GM13976 (cell line): ENCODE measurements at places on chromosomes 6 and 20.

GRCh38 chr6:138655828-138656227 is 117.7 kb upstream of the CCDC28A start:
- no peak for DNase-seq

GRCh38 chr20:51526106-51526470 is 16.4 kb downstream of the NFATC2 start:
- no peak for DNase-seq

DNA sequence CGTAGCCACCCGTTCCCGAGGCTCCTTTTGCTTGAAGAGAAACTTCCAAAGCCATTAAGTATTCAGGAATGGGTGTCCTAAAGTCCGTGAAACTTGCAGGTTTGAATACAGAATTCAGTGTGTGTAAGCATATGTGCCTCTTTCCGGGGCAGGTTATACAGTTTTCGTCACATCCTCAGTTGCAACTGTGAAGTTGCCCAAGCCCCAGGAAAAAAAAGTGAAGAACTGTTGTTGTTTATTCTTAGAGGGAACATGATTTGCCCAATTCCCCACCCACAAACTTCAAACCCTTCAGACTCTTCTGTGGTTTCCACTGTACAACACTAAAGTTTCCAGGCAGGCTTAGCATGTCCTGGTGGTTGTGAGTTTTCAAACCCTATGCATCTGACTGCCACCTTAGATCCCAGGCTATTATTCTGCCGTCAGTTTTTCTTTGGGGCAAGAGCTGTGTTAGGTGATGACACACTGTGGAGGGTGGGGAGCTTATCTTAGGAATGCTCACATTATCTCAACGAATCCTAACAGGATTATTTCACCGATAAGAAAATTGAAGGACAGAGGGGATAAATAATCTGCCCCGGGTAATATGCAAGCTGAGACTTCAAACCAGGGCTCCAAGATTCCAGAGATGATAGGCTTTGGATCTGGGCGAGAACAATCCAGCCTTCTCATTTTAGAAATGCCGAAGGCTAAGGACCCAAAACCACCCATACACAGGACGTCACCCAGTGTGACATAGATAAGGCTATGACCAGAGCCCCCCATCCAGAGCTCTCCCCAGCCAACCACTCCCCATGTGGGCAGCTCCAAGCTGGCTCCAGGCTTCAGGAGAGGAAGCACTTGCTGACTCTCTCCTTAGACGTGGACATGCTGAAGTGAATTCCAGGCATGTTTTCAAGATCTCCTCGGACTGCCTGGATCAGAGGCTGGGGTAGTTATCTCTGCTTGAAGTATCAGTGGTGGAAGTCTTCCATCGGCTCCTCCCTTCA is 81.7 kb upstream of the AFDN start:
- no peak for DNase-seq

DNA sequence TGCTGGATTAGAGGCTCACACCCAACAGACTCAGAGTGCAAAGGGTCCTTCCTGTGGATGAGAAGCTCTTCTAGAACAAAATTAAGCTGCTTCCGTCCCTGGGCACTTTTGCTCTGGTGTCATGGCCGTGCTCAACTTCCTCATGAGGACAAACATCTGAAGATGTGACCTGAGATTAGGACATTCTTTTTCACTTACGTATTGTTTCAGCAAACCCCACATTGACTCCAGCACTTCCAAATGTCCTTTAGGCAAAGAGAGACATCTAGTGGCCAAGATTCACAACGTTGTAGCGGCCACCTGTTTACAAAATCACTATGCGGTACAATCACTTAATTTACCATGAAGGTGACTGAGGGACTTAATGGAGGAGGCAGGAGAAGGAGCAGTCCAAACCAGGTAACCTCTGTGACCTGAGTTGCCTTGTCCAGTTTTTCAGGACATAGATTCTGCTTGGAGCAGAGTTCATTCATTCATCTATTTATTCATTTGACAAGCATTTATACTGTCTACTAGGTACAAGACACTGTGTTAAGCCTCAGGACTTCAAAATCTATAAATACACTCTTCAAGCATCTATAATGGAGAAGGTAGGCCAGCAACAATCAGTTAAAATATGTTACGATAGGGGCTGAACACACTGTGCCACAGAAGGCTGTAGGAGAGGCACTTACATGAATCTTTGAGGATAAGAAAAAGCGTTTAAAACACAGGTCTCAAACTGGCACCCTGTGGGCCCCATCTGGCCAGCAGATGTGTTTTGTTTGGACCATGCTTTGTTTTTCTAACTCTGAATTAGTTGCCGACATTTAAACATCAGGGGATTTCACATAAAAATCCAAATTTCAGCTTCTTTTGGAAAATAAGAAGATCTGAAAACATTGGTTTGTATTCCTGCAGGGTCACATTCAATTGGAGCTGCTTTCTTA is 5.6 kb upstream of the ADGRF1 start:
- peak; percentile 32 for DNase-seq

DNA sequence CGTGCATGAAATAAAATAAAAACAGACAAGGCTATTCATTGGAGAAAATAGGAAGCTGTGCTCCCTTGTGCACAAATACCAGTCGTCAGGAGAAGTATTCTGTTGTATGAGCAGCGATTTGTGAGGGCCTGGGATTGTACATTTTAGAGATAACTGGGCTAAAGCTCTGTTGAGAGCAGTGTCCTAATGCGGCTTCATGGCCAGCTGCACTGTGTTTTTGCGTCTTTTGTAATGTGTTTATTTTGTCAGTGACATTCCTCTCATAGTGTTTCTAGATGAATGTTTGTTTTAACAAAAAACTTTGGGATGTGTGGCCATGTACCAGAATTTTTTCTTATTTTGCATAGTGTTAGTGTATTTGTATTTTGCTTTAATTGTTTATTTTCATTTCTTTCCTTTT is 14.8 kb downstream of the ERMARD start:
- no peak for DNase-seq

DNA sequence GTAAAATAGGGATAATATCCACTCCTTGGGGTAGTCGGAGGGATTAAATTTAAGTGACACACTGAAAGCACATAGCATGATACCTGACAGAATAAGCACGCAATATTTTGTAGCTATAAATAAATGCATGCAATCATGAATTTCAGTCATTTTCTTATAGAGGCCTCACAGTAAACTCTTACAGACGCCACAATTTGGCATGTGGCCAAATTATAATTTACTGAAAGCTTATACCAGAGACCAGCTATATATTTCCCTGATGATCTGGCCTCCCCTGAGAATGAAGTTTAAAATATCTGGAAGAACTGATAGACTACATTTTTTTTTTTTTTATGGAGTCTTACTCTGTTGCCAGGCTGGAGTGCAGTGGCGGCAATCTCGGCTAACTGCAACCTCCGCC is 40.9 kb downstream of the QRSL1 start:
- no peak for DNase-seq

GRCh38 chr6:81890846-81891245 is 138.4 kb upstream of the TENT5A start:
- no peak for DNase-seq

GRCh38 chr6:14036911-14037310 is 80.7 kb upstream of the CD83 start:
- DNase-seq, result no peak

- no peak for DNase-seq
Observed at GRCh38 chr6:90274451-90275030, 22.1 kb downstream of the BACH2 start.

DNA sequence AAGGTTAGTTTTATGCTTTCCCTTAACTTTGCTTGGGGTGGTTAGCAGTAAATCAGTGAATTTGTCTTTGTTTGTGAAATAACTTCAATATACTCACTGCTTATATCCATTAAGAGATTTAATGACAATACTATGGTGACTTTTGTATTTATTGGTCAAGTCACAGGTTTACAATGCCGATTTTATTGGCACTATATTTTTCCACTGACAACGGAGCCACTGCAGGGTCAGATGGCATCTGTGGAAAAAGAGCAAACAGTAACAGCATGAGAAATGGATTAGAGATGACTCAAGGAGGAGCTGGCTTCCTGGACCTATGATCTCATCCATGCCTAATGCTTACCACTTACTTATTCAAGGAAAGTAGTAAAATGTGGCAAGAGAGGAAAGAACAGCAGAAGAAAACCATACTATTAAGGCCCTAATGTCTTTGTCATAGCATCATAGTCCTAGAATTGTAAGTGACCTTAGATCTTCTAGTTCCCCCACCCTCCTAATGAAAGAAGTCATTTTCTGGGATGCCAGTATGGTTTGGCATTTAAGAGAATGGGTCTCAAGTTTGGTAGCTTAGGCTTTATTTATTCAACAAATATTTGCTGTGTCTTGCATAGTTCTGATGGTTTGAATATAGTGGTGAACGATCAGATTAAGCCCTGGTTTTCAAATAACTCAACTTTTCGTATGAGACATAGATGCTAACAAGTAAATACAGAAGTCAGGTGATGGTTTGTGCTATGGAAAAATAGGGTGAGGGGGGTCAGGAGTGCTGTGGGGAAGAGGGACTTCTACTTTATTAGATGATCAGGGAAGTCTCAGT is 18.5 kb downstream of the RNF144B start:
- no peak for DNase-seq

DNA sequence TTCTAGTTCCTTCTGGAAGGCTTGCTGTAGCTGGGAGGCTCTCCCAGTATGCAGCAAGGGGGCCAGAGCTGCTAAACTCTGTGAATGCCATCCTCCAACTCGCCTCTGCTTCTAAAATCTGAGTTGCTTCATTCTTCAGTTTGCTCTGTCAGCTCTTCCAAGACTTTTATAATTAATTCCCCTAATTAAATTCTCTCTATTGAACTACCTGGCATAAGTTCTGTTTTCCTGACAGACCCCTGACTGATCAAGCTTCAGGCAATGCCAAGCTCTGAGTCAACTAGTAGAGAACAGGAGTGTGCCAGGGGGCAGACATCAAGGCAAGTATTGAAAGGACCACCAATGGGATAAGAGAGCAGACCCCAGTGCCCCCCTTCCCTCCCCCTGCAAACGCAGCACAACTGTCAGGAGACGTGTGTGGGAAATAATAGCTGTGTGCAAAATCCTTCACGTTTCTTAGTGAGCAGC is 109.3 kb upstream of the TAB2 start:
- DNase-seq, result no peak

DNA sequence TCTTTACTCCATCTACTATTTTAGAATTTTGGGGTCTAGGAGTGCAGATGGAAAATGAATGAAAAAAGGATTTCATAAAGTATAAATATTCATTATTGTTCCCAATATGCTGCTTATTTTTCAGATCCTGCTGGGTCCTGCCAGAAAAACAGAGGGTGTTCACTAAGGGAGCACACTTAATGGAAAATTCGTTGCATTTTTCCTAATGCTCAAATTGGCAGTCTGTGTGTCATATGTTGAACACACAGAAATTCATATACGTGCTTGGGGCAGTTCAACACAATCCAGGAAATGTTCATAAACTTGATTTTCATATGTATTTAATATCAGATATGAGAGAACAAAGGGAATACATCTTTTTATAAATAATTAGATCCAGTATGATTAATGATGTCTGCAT is 1019.4 kb downstream of the EPHA7 start:
- no peak for DNase-seq

- DNase-seq, result no peak
Observed at GRCh38 chr6:154876486-154877280, 118.4 kb upstream of the TIAM2 start.

DNA sequence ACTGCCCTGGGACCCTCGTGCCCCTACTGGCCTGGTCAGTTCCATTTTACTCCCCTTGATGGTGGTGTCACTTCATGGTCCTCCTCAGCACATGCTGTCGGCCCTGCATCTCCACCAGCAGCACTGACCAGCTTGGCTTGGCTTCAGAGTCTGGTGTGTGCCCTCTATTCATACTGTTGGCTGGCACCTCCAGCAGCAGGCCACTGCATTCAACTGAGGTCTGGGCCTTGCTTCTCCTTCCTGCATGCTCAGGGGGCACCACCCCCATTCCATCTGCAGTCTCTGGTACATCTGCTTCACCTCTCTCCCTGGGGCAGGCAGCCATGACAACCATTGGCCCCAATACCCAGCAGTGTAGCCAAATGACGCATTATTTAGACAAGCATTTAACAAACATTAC is 155.9 kb downstream of the SLC24A3 start:
- DNase-seq, result no peak

DNA sequence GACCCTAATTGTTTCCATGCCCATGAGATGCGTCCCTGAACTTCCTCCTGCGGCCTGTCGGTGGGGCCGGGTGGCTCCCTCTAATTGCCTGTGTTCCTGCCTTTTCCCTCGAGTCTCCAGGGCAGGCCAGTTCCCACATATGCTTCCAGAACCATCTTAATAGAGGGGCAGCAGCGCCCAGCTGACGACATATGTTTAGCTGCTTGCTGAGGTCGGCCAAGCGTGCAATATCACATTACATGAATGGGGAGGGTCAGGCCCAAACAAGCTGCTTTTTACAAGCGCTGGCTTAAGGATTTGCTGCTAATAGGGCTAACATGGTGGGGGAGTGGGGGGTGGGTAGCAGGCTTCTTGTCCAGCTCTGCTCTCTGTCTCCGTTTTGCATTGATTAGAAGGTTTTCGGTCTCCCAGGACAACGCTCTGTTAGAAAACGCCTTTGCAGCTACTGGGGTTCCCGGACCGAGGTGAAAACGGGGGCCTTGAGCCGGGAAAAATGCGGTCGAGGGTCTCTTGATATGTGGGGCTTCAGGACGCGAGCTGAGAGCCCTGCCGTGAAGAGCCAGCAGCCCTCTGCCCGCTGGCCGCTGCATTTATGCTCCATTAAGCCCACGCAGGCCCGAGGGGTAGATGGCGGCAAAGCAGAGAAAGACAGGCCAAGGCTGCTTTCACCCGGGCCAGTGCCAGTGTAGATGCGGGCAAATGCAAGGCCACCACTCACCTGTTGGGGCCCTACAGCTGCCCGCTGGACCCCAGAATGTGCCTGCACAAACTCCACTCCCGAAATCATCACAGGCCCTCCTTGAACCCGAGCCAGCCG is 308.5 kb downstream of the BMP7 start:
- DNase-seq, result no peak

- DNase-seq, result no peak
Observed at GRCh38 chr20:31956556-31957526, 5.0 kb upstream of the PDRG1 start.

GRCh38 chr20:54023406-54023805 is 47.0 kb downstream of the BCAS1 start:
- no peak for DNase-seq

GRCh38 chr6:7258231-7258763 is 54.7 kb downstream of the SSR1 start:
- no peak for DNase-seq
